ENCODE measurements at places on chromosomes 4 and X.

DNA sequence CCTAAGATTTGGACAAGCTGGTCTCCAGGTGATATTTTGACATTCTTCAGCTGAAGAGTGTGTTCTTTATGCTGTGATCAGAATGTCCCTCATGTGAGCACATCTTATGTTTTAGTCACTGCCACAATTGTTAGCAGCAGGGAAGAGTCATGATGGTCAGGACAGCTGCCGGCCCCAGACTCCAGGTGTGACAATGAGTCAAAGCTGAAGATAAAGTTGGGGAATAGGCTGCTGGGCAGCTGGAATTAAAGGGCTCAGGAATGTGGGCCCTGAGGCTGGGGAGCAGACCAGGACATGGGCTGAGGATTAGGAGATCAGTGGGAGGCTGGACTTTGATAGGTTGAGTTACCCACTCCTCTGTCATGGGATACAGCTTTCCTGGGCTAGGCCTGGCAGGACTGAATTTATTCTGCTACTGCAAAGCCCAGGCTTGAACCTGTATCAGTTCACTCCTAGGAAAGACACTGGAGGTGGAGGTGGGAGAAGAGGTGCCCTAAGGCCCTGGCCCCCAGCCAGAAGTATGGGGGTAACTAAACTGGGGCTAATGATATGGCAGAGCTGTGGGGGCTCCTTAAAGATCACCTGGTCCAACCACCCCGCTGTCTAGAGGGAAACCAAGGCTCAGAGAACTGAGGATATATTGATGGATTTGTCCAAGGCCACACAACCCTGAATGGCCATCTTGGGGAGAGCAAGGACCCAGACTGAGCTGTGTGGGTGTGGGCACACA lies 119.5 kb downstream of the PJA1 start:
- no peak for DNase-seq

- peak; percentile 51 for DNase-seq
Measured at GRCh38 chr4:10587697-10588096, 96.9 kb downstream of the CLNK start.

GRCh38 chrX:109709129-109709631 lies 23.9 kb downstream of the ACSL4 start:
- peak; percentile 59 for DNase-seq

- DNase-seq = no peak
Measured at GRCh38 chr4:163256680-163257343, 75.6 kb downstream of the NPY1R start.

DNA sequence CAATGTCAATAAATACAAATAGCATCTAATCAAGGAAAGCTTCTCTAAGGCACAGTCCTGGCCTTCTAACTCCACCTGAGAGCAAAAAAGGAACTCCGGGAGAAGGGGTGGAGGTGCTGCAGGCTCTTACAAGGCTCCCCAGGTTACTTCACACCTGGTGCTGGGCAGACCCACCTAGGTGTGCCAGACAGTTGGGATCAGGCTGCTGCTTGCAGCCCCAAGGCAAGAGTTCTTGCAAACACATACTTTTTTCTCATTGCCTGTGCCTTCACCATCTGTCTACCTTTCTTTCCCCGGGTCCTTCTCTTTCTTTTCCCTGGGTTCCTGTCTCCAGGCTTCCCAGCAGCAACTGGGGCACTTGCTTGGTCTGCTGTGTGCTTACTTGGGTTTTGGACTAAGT lies 81.4 kb upstream of the STIM2 start:
- no peak for DNase-seq

- no peak for DNase-seq
Measured at GRCh38 chr4:108959491-108959890, 196.6 kb upstream of the ETNPPL start.
